ENCODE measurements at places on chromosomes 2 and 18.
A peak's percentile ranks its signal among the peaks of the same experiment; 100 is the strongest.

GRCh38 chr2:209763106-209763505, 8.5 kb upstream of the UNC80 start:
- no peak for DNase-seq

GRCh38 chr2:28452534-28453081, 43.3 kb upstream of the PLB1 start:
- peak; percentile 81 for DNase-seq

GRCh38 chr2:45789317-45789716, 137.8 kb downstream of the PRKCE start:
- DNase-seq = no peak

- no peak for DNase-seq
These were observed 1.1 kb upstream of the NCKAP5 start for GRCh38 chr2:133569286-133569830.

- DNase-seq = no peak
These were observed 8.8 kb downstream of the TGFBRAP1 start for GRCh38 chr2:105320651-105321215.

GRCh38 chr2:226079196-226079595, 679.7 kb downstream of the NYAP2 start:
- DNase-seq = no peak

DNA sequence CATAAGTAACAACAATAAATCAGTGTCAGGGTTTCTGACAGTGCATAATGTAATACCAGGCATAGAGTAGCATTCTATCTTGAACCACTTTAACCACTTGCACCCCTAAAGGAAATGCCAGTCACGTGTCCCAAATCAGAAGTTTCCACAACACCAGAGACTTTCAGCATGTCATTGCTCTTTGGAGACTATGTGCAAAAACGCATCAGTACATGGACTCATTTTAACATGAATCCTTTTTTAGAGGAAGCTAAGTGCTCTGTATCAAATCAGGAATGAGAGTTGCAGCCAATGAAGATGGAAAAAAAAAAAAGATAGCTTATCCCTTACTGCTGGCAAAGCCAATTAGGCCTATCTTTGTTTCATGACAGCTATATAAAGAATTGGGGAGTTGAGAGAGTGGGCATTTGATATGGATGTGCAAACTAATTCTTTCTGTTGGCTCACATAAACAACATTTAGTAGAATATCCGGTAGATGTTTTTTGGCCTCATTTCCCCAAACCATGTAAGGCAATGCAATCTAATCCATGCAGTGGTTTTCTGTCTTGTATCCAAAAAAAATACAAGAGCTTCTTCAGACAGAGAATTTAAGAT, 353.1 kb downstream of the IRS1 start:
- no peak for DNase-seq

DNA sequence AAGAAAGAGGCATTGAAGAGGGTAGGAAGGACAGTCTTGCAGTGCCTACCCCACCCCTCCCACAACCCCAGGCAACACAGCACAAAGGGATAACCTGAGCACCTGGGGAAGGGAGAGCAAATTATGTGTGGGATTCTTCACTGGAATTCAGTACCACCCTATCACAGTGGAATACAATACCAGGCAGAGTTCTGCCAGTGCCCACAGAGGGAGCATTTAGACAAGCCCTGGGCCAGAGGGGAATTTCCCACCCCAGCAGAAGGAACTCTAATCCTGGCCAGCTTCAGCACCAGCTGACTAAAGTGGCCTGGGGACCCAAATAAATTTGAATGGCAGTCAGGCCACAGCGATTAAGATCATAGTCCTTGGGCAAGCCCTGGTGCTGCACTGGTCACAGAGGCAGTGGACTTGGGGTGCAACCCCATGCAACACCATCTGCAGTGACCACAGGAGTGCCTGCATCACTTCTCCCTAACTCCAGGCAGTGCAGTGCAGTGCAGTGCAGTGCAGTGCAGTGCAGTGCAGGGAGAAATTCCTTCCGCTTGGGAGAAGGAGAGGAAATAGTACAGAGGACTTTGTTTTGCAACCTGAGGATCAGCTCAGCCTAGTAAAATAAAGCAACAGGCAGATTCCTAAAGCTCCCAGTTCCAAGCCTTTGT, 147.8 kb upstream of the SRD5A2 start:
- no peak for DNase-seq

GRCh38 chr2:11744631-11745394, 1.6 kb upstream of the LPIN1 start:
- peak; percentile 40 for DNase-seq

GRCh38 chr2:70633508-70633907, 79.9 kb upstream of the TGFA start:
- no peak for DNase-seq

DNA sequence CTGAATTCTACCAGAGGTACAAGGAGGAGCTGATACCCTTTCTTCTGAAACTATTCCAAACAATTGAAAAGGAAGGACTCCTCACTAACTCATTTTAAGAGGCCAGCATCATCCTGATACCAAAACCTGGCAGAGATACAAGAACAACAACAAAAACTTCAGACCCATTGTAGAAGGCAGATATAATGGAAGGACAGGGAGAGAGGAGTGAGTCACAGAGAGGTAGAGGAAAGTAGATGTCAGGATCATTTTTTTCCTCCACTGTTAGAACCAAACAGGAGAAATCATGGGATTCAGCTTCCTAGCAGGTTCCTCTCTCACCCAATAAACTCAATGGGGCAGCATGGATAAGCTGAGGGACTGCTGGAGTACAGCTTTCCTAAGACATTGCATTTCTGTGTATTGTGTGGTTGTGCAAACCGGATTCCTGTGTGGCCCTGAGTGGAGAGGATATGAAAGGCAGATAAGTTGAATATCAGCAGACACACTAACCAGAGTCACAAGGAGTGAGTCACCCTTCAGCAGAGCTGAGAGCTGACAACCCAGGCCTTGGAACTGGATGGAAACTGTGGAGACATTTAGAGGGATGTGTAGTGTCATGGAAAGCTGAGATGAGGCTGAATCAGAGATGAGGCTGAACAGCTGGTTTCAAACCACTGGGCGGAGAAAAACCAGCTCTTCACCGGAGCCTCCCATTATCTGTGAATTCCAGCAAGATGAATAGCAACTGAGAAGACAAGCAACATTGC, 60.9 kb upstream of the MMADHC start:
- DNase-seq = no peak

- DNase-seq = no peak
These were observed at the start of gene MEP1B for GRCh38 chr18:32189790-32190189. Gene MEP1B, plus strand, starts transcription at chr18:32190039. Its CDS starts 32 bp downstream, at chr18:32190071.

DNA sequence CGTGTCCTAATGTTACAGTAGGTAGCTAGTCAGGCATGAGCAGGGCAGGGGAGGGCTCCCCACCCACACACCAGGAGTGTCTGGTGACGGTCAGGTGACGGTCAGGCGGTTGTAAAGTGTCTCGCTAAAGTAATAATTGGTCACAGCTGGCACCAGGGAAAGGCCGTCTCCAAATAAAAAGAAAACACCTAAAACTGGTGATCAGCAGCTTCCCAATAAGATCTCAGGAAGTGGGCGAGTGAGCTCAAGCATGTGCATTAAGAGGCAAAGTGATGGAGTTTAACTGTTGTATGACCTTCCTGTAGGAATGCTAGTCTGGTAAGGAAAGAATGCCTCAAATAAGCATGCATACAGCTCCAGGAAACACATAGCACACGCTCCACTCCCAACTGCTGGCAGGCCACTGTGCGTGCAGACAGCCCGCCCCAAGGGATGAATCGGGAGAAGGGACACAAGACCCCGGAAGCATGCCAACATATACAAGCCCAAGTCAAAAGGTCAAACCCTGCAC, 177.1 kb downstream of the RNF144A start:
- DNase-seq = no peak

DNA sequence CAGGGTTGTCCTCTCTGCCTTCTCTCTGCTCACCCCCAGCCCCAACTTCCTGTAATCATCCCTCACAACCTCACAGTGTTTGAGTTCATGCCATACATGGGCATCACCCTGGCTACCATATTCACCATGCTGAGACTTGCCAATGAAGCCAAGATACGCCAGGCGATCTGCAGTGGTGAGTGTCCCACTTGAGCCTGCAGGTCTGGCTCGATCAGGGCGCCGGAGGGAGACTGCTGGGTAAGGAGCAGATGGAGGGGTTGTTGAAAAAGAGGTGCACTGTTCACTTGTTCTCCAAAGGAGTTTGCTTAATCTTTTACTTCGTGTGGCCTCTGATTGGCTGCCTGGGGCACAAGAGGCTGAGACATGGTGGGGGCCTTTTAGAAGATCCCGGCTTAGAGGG, 14.6 kb downstream of the MROH2A start:
- no peak for DNase-seq

Measured in K562 (cell line).